AML-193 (cell line): ENCODE measurements at places on chromosomes 5 and 9.

DNA sequence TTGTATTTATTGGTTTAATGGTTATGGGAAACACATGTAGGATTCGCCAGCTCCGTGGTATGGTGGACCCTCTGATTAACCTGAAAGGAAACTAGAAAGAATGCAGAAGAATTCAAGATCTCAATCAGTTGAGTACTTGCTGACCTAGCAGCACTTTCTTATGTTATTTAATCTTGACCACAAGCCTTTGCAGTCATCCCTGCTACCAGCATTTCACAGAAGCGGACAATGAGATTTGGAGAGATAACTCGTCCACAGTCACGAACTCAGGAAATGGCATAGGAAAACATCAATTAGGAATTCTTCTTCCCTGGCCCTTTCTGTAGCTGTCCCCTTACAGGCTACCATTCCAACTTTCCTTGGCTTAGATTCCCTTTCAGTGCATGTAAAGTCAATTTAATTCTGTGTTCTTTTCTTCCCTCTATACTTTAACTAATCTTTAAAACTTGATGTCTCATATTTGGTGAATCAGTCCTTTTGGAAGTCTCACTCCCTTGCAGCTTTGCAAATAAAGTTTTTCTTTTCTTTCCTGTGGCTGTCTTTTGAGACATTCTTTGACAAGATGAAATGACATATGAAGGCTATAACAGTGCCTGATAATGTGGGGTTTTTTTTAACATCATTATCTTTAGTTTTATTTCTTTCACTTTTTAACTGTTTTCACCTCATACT, 1.3 kb upstream of the SLC44A1 start:
- DNase-seq = no peak

- DNase-seq = no peak
These were observed 155.0 kb downstream of the GLIS3 start for GRCh38 chr9:4144869-4145268.

GRCh38 chr5:151002250-151002649, 18.1 kb upstream of the GPX3 start:
- peak; percentile 46 for DNase-seq

DNA sequence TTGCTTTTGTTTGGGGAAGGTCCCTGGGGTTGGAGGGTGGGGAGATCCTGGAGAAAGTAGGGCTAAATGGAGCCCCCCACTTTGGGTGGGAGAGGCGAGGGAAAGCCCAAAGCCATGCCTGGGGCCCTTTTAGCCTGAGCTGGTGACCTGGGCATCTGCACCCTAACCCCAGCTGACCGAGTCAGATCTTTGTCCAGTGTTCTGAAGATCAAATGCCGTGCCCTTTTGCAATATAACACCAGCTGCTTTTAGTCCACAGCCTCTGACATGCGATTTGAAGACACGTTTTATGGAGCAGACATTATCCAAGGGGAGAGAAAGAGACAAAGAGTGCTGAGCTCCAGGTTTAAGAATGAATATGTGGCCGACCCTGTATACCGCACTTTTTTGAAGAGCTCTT, 416.5 kb downstream of the KDM4C start:
- no peak for DNase-seq

- no peak for DNase-seq
These were observed 196.4 kb downstream of the ARHGEF28 start for GRCh38 chr5:73822278-73822988.

- DNase-seq = no peak
These were observed 124.7 kb downstream of the PALM2AKAP2 start for GRCh38 chr9:109904666-109905065.

GRCh38 chr5:157718519-157718918, 12.7 kb upstream of the THG1L start:
- DNase-seq = peak; percentile 43

GRCh38 chr5:177301503-177302165, 1.9 kb downstream of the RAB24 start:
- DNase-seq = no peak

DNA sequence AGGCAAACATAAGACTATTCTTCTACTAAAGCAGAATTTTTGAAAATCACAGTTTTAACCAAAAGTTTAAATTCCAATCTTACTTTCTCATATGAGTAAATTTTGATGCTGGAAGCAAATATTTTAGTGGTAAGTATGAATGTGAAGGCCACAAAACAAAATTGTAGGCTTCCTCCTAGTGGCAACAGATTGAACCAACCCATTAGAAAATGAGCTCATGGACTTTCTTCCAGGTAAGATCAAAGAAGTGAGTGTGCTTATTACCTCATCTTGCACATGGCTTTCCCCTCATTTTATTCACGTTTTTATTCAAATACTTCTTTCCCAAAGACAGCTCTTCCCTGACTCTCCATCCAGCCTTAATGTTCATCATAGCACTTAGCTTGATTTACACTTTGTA, 16.5 kb upstream of the RLN2 start:
- DNase-seq = no peak

- no peak for DNase-seq
These were observed 123.5 kb downstream of the SLC24A2 start for GRCh38 chr9:19665146-19665863.

GRCh38 chr5:179816796-179817469, 3.8 kb upstream of the SQSTM1 start:
- no peak for DNase-seq

DNA sequence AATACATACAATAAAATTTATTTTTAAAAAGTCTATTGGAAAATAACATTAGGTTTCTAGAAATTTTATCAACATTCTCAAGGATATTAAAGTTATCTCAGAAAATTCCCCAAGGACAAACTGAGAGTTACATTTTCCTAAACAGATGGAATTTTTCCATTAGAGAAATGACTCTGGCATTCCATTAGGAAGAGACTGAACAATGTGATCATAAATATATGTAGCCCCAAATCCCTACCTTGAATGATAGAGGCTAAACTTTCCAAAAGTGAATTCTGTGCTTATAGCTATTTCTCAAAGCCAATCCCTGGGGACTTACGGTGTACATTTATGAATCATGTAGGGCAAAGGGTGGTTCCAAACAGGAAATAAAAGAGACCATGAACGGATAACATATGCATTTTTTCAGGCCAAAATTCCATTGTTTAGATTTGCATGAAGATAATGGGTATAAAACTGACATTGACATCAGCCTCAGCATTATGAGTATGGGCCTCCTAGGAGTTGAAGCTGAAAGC, 1181.0 kb upstream of the DMAC1 start:
- no peak for DNase-seq
